NCI-H1105 treated with DMSO at 0.1 percent for 48 hours (cell line): ENCODE measurements at places on chromosomes 1 and 21.

- DNase-seq = no peak
Observed at GRCh38 chr1:76239470-76239918, 164.9 kb downstream of the ST6GALNAC3 start.

- DNase-seq = no peak
Observed at GRCh38 chr1:156579472-156579871, at the start of gene TTC24. TTC24 (plus strand) TSS chr1:156579723; CDS start chr1:156581365, 1,642 bp downstream.

DNA sequence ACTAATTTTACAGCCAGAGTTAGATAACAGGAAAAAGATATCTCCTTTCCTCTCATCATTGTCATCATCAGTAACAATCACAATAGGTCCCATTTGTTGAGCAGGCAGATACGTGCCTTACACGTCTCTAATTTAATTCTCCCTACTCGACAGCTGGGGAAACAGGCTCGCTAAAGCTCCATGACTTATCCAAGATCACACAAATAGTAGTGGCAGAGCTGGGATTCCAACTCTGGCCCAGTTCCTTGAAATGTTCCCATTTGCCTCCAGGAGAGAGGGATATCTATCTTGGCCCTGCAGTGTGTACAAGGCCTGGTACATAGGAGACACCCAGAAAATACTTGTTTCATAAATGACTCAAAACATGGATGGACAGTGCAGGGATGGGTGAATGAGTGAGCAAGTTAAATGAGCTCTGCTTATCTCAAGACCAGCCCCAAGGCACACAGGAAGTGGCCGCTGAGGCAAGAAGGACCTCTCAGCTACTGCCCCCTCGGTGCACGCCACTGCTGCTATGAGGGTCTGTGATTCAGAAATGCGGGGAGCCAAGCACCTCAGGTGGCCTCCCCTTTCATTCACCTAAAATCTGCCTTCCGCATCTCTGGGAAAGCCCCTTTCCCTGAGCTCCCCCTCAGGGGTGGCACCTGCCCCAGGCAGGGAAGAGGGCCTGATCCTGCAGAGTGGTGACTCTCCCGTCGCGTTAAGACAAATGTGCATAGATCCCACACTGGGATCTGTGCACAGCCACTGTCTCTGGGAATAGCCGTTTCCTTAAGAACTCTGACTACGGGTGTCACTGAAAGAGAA, 3.6 kb downstream of the KCNN3 start:
- DNase-seq = no peak

DNA sequence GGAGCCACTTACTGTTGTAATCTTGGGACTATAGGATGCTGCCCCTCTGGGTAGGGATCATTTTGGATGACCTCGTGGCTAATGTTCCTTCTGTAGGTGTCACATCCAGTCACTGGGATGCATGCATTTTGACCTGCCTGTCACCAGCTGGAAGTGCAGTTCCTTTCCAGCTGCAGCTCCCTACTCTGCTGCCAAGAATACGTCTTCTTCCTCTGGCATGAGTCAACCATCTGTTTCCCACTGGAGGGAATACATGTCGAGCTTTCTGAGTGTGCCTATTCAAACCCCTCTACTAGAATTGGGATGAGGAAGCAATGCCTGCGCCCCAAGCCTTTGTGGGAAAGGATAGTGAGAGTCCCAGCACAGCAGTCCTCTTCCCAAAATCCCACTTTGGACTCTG, 415.5 kb upstream of the ADAMTS5 start:
- DNase-seq = no peak

DNA sequence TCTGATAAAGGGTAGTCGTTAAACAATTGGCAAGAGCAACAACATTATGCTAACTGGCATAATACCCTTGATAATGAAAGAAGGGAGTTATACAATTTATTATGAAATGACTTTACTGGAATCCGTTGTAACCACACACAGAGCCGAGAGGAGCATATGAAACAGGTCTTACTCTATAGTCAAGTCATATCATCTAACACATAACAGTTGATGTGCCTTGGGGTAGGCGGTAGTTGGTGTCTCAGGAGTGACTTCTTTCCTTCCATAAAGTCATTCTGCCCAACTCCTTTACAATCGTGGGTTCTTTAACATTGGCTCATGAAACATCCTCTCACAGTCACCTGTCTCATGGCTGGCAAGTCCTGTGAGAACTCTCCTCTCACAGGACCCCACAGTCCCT, 225.2 kb downstream of the LTN1 start:
- no peak for DNase-seq

DNA sequence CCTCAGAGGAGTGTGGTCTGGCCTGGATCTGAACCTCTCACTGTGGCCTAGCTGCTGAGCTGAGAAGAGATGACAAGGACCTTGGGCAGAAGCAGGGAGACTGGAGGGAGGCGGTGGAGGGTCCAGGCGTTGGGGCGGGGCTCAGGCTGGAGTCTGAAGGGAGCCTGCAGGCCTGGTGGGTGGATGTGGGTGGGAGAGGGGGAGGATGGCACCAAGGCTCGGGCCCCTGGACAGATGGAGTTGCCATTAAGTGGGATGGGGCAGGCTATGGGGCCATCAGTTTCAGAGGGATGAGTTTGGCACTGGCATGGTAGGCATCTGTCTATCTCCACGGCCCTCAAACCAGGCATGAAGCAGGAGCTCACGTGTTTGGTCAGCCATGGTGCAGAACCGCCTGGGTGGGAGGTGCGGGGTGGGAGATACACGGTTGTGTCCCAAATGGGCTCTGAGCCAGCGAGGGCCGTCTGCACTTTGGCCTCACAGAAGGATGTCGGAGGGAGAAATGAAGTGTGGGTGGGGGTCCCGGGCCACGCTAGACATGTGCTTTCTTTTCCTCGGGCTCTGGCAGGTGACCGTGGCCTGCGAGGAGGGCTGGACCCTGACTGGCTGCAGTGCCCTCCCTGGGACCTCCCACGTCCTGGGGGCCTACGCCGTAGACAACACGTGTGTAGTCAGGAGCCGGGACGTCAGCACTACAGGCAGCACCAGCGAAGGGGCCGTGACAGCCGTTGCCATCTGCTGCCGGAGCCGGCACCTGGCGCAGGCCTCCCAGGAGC, 23.6 kb downstream of the PCSK9 start:
- DNase-seq = no peak
